ENCODE measurements at places on chromosomes 11 and 22.

DNA sequence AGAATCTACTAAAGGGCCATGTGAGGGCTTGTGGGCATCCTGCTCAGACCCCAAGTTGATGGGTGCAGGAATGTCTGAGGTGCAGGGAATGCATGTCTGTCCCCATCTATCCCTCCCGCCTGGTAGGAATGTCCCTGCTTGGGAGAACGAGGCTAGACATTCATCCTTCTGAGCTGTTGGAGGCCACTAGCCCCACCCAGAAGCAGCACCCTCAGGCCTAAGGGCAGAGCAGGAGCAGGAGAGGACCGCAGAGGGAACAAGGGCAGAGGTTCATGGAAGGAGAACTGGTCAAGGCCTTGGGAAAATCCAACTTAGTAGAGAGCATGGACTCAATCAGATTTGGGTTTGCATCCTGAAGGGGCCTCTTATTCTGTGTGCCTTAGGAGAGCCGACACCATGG is 22.1 kb upstream of the LMO1 start:
- no peak for DNase-seq

DNA sequence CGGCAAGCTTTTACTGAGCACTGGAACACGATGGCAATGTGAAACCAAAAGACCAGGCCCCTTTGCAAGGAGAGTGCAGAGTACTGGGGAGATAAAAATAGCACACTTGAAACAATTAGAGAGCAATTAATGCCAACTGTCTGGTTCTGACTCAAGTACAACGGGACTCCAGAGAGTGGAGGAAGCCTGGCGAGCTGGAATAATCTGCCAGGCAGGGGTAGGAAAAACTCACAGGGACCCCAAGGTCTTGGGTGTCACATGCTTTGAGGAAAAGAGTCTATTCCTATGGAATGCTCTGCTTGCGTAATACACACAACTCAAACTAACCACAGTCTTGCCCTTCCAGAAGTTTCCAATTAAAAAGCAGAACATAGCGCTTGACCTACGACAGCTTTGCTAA is 113.0 kb upstream of the CLMP start:
- no peak for DNase-seq

- no peak for DNase-seq
These were observed 1.5 kb downstream of the TPBGL start for GRCh38 chr11:75241906-75242644.

GRCh38 chr11:90434858-90435257 is 212.0 kb upstream of the CHORDC1 start:
- no peak for DNase-seq

DNA sequence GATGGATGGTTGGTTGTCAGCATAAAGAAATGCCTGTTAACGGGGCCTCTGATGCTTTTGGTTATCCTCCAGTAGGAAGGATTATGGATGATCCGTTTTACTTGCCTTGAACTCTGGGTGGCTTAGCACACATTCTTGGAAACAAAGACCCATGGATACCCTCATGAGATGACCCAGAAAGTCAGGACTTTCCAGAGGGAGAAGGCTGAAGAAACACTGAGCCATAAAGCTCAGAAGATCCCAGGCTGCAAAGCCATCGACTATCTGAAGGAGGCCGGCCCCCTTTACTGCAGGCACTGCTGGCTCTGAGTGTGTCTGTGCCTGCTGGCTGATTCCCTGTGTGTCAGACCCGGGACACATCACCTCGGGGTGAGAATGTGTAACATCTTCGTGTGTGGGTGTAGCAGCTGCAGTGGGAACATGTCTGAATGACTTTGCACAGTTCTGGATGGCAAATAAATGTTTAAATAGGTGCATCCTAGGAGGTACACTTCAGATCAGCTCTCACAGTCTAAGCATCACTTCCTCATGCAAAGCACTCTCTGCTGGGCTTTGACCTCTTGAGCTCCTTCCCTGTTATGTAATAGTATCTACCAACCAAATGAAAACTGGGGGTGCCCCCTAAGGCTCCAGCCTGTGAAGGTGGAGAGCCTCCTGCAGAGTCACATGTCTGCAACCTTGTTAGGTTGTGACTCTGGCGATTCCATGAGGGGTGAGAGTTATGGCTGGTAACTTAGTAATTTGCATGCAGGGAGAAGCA is 1084.9 kb downstream of the TBC1D22A start:
- no peak for DNase-seq

- no peak for DNase-seq
These were observed 35.4 kb downstream of the CD82 start for GRCh38 chr11:44600839-44601383.

DNA sequence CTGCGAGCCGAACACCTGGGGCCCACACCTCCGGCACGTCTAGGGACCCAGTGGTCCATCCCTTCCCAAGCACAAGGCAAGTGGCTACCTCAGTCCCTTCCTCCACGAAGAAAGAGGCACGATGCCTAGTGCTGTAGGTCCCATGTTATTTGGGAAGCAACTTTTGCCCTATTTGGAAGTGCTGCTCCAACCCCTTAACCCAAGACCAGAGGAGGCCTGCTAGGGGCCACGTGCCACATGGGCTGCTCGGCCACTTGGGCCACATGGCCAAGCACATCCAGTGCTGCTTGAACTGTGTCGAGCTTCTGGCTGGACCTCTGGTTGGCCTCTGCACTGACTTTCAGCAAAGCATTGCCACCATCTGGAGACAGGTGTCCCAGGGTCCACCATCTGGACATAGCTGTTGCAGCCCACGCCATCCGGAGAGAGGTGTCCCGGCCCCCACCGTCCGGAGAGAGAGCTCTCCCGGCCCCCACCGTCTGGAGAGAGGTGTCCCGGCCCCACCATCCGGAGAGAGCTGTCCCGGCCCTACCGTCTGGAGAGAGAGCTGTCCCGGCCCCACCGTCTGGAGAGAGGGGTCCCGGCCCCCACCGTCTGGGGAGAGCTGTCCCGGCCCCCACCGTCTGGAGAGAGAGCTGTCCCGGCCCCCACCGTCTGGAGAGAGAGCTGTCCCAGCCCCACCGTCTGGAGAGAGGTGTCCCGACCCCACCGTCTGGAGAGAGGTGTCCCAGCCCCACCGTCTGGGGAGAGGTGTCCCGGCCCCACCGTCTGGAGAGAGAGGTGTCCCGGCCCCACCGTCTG is 6.5 kb upstream of the B4GALNT4 start:
- DNase-seq = no peak

GRCh38 chr11:46338636-46338987 is 8.7 kb upstream of the DGKZ start:
- no peak for DNase-seq

DNA sequence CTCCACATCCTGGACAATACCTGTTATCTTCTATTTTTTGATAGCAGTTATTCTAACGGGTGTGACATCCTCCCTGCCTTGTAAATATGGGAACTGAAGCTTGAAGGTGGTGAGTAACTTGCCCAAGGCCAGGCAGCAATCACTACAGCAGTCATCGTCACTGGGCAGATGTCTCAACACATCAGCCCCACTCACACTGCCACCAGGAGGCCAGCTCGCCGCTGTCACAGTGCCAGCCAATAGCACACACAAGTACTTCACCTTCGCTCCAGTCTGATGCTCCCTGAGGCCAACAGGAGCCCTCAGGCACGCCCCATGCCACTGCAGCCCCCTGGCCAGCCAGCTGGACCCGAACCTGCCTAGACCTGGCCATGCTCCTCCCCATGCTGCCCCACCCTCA is 4.9 kb upstream of the TTLL1 start:
- DNase-seq = no peak

- DNase-seq = no peak
These were observed 19.6 kb upstream of the OR8D2 start for GRCh38 chr11:124339396-124340141.

Data from stimulated activated CD4-positive, alpha-beta T cell treated with anti-CD3 and anti-CD28 coated beads, TNF-alpha, amount 100 ng/mL, for 24 hours (primary cell).